ENCODE measurements at places on chromosomes 6 and 20. TPM values are rescaled to one million over a fixed set of nuclear protein-coding genes. Genes with fewer than 3 reads are reported as not detected.

Gene DDR1
- 20.7 TPM for total RNA-seq

Gene SIRPB2
- total RNA-seq, result not detected

Gene RSPO3
- total RNA-seq, result not detected

Gene GJE1
- total RNA-seq, result not detected

DNA sequence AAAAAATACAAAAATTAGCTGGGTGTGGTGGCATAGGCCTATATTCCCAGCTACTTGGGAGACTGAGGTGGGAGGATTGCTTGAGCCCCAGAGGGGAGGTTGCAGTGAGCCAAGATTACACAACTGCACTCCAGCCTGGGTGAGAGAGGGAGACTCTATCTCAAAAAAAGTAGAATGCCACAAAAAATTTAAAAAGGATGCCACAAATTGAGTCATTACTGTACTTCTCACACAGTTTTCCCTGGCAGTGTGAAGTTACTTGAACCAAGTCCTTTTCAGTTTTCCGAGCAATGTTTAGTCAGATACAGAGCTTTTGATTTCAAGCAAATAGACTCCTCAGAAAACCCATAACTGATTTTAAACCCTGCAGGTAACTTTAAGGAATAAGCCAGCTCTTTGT, 53.3 kb downstream of the TNFRSF21 start:
- no peak for DNase-seq

GRCh38 chr6:157054531-157054979, 268.8 kb downstream of the TMEM242 start:
- DNase-seq, result no peak

DNA sequence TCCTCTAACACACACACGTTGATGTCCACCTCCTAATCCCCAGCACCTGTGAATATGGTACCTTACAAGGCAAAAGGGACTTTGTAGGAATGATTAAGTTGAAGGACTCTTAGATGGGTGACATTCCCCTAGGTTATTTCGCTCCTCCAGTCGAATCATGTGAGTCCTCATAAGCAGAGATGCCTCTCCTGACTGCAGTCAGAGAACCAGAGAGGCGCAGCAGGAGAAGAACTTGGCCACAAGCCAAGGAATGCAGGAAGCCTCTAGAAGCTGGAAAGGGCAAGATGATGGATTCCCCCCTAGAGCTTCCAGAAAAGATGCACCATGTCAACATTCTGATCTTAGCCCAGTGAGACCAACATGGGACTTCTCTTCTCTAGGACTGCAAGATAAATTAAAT, 133.1 kb upstream of the PTPRT start:
- DNase-seq, result no peak

DNA sequence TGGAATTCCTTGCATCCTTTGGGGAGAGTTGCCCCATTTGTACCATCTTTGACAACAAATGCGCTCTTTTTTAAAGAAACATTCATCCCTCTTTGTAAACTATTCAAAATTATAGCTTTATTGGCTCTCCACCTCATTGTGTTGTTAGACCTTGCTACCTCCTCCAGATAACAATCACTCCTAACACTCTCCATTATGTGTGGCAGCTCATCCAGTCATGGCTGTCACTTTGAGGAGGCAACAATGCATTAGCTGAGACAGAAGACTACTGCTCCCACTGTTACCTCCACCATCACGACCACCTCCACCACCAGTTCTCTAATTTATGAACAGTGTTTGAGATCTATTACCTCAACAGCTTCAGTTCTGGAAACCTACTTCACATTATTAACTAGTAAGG, 339.1 kb downstream of the FRK start:
- DNase-seq, result no peak

GRCh38 chr20:39700528-39700927, 738.4 kb downstream of the DHX35 start:
- DNase-seq, result no peak

GRCh38 chr6:53440336-53440945, 91.7 kb upstream of the ELOVL5 start:
- no peak for DNase-seq

Data from activated naive CD4-positive, alpha-beta T cell treated with anti-CD3 and anti-CD28 coated beads, Interleukin-2, amount 50 U/mL, for 72 hours (primary cell).